Activated CD4-positive, alpha-beta T cell treated with anti-CD3 and anti-CD28 coated beads for 36 hours (primary cell): ENCODE measurements at places on chromosomes 13 and 19. TPM values are rescaled to one million over a fixed set of nuclear protein-coding genes. Genes with fewer than 3 reads are reported as not detected.

GRCh38 chr19:18985257-18985656 lies 44.2 kb upstream of the HOMER3 start:
- no peaks in the 10 kb centered on the region for H3K36me3 ChIP-seq
- H3K4me3 ChIP-seq, result no peak overlapping the region
- DNase-seq, result no peak

GRCh38 chr19:52584736-52585440 lies 14.8 kb downstream of the ZNF701 start:
- H3K27ac ChIP-seq, result no peak overlapping the region
- no peaks in the 10 kb centered on the region for H3K4me1 ChIP-seq
- peaks cover 79% of the 10 kb centered on the region for H3K36me3 ChIP-seq
- H3K27me3 ChIP-seq, result no peaks in the 10 kb centered on the region
- no peak for DNase-seq

DNA sequence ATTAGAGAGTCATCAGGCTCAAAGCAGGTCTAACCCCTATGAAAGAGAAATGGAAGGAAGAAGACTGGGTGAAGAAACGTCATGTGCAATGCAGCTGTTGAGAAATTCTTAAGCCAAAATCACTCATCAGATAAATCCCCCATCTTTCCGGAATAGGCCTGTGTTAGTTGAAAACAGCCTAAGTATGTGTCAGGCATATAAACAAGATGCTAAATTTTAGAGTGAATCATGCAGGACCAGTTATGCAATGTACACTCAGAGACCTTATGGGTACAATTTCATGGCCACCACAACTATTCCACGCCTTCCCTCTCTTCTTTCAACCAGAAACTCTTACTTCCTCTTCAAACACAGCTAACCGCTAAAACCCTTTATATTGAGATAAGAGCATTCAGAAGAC lies 717.7 kb upstream of the ATXN8OS start:
- no peak overlapping the region for H3K4me3 ChIP-seq
- H3K4me1 ChIP-seq, result no peaks in the 10 kb centered on the region
- DNase-seq, result no peak
- no peak overlapping the region for H3K27ac ChIP-seq
- H3K36me3 ChIP-seq, result no peaks in the 10 kb centered on the region
- no peaks in the 10 kb centered on the region for H3K27me3 ChIP-seq

DNA sequence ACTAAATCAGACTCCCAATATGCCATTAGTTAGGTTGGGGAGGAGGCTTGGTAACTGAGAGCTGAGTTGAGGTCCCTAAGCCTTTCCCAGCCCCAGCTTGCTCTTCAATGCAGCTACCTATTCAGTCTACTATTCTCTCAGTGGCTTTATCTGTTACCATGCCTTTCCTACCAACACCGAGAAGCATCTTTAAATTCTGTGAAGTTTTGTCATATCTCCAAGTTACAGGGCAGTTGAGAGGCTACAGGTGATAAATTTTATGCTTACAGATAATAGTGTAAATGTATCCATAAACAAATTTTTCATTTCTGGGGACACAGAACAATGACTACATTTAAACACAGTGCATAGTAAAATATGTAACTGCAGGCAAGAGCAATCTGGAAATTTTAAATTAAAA lies 110.6 kb downstream of the ELF1 start:
- H3K36me3 ChIP-seq, result no peaks in the 10 kb centered on the region
- no peak for DNase-seq
- no peak overlapping the region for H3K4me3 ChIP-seq
- H3K27ac ChIP-seq, result no peak overlapping the region
- H3K4me1 ChIP-seq, result peaks cover 16% of the 10 kb centered on the region

- peaks cover 82% of the 10 kb centered on the region for H3K4me1 ChIP-seq
- peak overlapping the region; percentile 89 for H3K27ac ChIP-seq
- peak overlapping the region; percentile 32 for H3K4me3 ChIP-seq
- peak; percentile 33 for DNase-seq
- H3K27me3 ChIP-seq, result no peaks in the 10 kb centered on the region
Observed at GRCh38 chr13:40189898-40190630, 476.4 kb downstream of the FOXO1 start.

- no peak overlapping the region for H3K4me3 ChIP-seq
- H3K27me3 ChIP-seq, result no peaks in the 10 kb centered on the region
- peaks cover 1% of the 10 kb centered on the region for H3K36me3 ChIP-seq
- peaks cover 21% of the 10 kb centered on the region for H3K4me1 ChIP-seq
- DNase-seq, result no peak
- no peak overlapping the region for H3K27ac ChIP-seq
Observed at GRCh38 chr13:48443442-48444208, 30.7 kb upstream of the LPAR6 start.

GRCh38 chr19:19098703-19099632 lies 35.2 kb downstream of the SLC25A42 start:
- peaks cover 9% of the 10 kb centered on the region for H3K36me3 ChIP-seq
- H3K4me1 ChIP-seq, result no peaks in the 10 kb centered on the region
- no peak overlapping the region for H3K4me3 ChIP-seq
- H3K27me3 ChIP-seq, result no peaks in the 10 kb centered on the region

Gene CGB8
- total RNA-seq, result not detected

DNA sequence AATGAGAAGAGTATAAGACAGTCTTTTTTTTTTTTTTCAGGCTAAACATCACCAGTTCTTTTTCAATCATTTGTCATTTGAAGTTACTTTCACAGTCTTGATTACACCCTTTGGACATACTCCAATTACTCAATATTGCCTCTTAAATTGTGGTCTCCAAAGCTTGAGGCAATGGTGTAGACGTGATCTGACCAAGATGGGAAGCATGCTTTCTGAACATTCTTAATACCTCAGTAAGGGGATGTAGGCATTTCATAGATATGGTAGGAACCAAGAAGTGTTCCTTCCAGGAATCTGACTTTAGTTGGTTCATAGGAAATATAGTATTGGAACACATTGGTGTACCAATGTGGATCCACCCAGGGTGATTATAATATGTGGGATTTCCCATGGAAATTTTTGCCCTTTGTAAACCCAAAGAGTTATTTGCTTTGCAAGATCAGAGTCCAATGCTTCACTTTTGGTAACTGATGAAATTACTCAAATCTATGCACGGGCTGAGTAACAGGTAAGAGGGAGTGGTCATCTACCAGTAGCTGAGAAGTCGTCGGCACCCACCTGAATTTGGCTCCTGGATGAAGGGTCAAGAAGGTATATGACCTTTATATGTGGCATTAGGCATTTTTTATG lies 62.2 kb downstream of the ERCC5 start:
- peaks cover 17% of the 10 kb centered on the region for H3K27me3 ChIP-seq
- H3K4me3 ChIP-seq, result no peak overlapping the region
- H3K27ac ChIP-seq, result no peak overlapping the region
- H3K4me1 ChIP-seq, result no peaks in the 10 kb centered on the region
- no peak for DNase-seq

DNA sequence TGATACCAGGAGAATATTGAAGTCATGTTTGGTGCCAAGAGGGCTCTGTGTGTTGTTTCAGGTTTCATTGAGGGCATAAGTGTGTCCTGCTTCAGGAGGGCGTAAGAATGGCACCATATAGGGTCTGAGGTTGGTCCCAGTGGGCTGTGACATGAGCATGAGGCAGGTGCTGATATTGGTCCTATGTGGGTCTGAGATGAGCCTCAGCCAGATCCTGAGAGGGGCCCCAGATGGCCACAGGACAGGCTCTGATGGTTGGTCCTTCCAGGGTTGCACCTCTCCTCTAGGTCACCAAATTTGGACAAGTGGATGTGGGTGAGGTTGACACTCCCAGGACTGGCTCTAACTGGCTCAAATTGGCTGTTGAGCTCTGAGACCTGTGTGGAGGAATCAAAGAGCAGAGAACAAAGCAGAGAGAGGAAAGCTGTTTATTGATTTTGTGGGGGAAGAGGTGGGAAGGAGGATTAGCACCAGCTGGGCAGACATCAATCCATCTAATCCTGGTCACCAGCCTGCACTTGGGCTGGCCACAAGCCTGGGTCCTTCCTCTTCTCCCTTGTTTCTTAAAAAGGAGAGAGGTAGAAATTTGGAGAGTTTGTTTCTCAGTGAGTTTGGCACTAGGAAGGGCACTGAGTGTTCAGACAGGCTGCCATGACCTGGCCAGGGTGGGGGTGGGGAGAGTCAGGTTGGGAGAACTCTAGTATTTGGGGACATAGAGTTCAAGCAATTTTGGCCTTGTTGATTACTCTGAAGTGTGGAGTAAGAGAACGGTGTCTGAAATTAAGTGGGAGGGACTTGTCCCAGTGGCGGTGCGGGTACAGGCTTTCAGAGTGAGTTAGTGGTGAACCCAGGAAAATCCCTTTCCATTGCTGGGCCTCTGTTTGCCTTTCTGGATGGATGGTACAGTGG lies 38.7 kb downstream of the CYP2B6 start:
- no peak overlapping the region for H3K4me3 ChIP-seq
- no peaks in the 10 kb centered on the region for H3K36me3 ChIP-seq
- peaks cover 4% of the 10 kb centered on the region for H3K4me1 ChIP-seq
- peaks cover 23% of the 10 kb centered on the region for H3K27me3 ChIP-seq
- no peak overlapping the region for H3K27ac ChIP-seq

DNA sequence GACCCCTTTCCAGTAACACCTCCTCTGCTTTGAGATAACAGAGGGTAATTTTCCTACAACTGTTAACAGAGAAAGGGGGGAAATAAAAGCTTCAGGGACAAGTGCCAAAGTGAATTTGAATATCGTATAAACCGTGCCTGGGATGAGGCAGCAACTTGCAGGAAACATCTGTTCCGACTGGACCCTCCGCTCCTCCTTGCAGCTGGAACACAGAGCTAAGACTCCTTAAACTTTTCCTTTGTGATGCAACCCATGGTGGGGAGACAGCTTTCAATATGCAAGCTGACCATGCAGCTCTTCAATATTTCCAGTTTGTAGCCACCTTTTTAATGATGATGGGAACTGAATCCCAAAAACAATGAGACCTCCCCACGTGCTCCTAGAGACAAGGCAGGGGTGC lies 432.6 kb downstream of the ZNF536 start:
- H3K36me3 ChIP-seq, result no peaks in the 10 kb centered on the region
- peaks cover 11% of the 10 kb centered on the region for H3K27me3 ChIP-seq
- no peaks in the 10 kb centered on the region for H3K4me1 ChIP-seq
- H3K4me3 ChIP-seq, result no peak overlapping the region

Gene SMIM17
- total RNA-seq, result not detected

DNA sequence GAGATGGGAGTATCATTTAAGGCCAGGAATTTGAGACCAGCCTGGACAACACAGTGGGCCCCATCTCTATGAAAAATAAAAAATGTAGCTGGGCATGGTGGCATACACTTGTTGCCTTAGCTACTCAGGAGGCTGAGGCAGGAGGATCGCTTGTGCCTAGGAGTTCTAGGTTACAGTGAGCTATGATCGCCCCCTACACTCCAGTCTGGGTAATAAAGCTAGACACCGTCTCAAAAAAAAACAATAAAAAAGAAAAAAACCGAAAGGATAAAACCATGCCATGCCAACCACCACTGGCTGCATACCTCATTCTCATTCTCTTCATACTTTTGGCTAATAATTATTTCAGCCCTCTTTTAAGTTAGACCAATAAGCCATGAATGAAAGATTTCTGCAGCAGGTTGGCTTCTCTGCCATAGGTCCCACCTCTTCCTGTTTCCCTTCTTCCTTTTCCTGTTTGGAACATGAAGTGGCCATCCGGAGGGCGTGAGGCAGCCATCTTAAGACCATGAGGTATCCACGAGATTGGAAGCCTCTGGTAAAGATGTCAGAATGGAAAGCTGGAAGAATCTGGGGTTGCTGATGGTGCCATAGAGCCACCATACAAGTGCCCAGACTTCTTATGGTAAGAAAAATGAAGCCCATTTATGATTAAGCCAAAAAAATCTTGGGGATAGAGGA lies 171.3 kb downstream of the CACNA1A start:
- H3K27ac ChIP-seq, result no peak overlapping the region
- peaks cover 19% of the 10 kb centered on the region for H3K27me3 ChIP-seq
- no peaks in the 10 kb centered on the region for H3K4me1 ChIP-seq
- H3K36me3 ChIP-seq, result no peaks in the 10 kb centered on the region

DNA sequence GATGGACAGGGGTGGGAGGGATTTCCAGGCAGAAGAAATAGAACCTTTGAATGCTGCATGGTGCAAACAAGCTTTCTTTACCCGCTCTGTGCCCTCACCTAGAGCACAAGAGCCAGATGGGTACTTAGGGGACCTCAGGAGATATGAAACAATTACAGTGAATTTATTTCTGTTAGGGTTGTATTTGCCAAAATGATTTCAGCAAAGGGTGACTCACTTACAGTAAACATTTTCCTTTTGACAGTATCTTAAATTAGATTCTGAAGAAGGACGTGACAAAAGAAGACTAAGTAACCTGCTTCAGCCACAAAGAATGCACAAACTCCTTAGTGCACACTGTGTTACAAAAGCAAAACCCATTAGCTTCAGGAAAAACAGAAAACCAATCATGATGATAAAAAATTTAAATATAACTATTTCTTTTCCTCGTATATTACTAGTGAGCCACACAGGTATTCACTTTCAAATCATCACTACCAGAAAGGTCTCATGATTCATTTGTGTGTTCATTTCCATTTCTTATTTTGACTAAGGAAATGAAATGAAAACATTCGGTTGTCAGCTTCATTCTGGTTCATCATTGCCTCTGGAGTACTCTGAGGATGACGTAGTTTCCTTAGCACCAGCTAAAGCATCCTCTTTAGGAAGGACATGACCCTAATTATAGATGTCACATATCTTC lies 158.8 kb downstream of the NHLRC3 start:
- peaks cover 13% of the 10 kb centered on the region for H3K4me1 ChIP-seq
- no peaks in the 10 kb centered on the region for H3K36me3 ChIP-seq
- DNase-seq, result no peak
- H3K27ac ChIP-seq, result peak overlapping the region; percentile 52

GRCh38 chr13:113923376-113924063 lies 50.4 kb downstream of the C13orf46 start:
- H3K36me3 ChIP-seq, result no peaks in the 10 kb centered on the region
- no peak overlapping the region for H3K4me3 ChIP-seq
- peaks cover 10% of the 10 kb centered on the region for H3K27me3 ChIP-seq
- no peak for DNase-seq
- H3K27ac ChIP-seq, result no peak overlapping the region

GRCh38 chr13:99376132-99376531 lies 68.9 kb upstream of the GPR183 start:
- no peak overlapping the region for H3K27ac ChIP-seq
- no peak overlapping the region for H3K4me3 ChIP-seq
- DNase-seq, result no peak
- peaks cover 84% of the 10 kb centered on the region for H3K4me1 ChIP-seq
- H3K27me3 ChIP-seq, result no peaks in the 10 kb centered on the region

- H3K36me3 ChIP-seq, result no peaks in the 10 kb centered on the region
- H3K4me3 ChIP-seq, result no peak overlapping the region
- no peaks in the 10 kb centered on the region for H3K27me3 ChIP-seq
- H3K4me1 ChIP-seq, result peaks cover 7% of the 10 kb centered on the region
- no peak for DNase-seq
- H3K27ac ChIP-seq, result no peak overlapping the region
Observed at GRCh38 chr13:20389696-20390525, 135.7 kb downstream of the CRYL1 start.

Gene KLK3
- total RNA-seq, result not detected

DNA sequence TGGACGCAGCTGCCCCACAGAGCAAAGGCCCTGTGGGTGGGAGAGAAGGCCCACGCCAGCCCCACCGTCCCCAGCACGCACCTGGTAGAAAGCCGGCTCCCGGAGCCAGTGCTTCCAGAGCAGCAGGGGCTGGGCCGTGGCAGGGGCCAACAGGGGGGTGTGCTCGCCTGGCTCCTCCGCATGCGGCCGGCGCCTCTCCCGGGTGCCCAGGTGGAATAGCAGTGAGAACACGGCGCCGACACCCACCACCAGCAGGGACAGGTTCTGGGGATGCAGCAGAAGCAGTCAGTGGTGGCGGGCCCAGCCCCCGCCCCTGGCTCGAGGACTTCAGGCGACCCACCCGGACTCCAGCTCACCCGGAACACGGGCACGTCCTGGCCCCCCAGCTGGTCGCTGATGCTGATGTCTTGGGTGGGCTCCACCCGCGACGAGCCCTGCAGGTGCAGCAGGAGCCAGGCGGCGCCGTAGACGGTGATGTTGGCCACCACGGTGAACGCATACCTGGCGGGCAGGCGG lies 8.9 kb downstream of the TEKTIP1 start:
- no peak for DNase-seq
- H3K36me3 ChIP-seq, result peaks cover 10% of the 10 kb centered on the region
- no peak overlapping the region for H3K4me3 ChIP-seq
- H3K27ac ChIP-seq, result no peak overlapping the region
